ENCODE measurements at places on chromosomes 3 and 15.

DNA sequence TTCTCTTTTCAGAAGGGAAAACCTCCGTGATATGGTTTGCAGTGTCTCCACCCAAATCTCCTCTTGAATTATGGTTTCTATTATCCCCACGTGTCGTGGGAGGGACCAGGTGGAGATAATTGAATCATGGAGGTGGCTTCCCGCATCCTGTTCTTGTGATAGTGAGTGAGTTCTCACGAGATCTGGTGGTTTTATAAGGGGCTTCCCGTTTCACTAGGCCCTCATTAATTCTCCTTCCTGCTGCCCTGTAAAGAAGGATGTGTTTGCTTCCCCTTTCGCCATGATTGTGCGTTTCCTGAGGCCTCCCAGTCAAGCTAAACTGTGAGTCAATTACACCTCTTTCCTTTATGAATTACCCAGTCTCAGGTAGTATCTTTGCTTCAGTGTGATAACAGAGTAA, 692.7 kb upstream of the GRM7 start:
- no peak for DNase-seq

DNA sequence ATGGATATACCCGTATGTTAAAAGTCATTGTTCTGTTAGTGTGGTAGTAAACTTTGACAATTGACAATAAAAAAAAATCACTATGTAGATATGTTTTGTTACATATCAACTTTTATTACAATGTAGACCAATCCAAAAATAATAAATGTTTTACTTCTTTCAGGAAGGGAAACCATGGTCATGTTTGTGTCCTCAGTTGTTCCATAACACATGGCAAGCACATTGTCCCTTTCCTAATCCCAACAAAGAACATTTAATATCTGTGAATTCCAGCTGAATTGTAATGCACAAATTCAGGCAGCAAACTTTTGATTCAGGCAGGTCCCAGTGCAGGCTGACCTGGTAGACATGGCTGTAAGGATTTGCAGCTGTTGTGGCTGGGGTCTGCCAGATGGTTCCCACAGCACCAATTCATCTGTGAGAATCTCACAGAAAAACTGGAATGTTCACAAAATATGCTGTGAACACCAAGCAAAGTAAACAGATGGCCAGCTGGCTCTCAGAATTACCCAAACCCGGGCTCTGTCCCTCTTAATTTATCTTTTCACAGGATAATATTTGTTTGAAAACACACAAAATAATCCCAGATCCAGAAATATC, 1.9 kb upstream of the SPG21 start:
- no peak for DNase-seq

DNA sequence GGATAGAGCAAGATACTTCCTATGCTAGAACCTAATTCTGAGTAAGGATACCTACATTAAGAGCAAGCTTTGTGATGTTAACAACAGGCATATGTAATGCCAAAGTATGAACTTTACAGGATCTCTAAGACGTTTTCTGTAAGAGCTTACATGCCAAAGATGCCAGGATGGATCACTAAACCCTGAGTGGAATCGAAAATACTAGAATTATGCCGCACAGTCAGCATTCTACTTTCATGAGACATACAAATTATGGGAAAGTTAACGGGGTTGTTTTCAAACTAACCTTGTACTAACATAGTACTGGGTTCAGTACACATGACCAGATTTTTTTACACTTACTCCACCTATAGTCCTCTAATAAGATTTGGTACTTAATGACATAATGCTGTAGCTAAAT, 55.1 kb downstream of the AAGAB start:
- no peak for DNase-seq

GRCh38 chr3:59341459-59341858, 291.6 kb upstream of the CFAP20DC start:
- DNase-seq = no peak

- DNase-seq = peak; percentile 62
Observed at GRCh38 chr3:52670621-52671521, 14.8 kb downstream of the PBRM1 start.

DNA sequence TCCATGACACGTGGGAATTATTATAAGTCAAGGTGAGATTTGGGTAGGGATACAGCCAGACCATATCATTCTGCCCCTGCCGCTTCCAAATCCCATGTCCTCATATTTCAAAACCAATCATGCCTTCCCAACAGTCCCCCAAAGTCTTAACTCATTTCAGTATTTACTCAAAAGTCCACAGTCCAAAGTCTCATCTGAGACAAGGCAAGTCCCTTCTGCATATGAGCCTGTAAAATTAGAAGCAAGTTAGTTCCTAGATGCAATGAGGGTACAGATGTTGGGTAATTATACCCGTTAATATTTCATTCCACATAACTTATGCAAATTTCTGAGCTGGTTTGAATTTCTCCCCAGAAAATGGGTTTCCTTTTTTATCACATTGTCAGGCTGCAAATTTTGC, 47.7 kb downstream of the RNF111 start:
- no peak for DNase-seq

GRCh38 chr3:134346744-134347143, 27.5 kb downstream of the AMOTL2 start:
- no peak for DNase-seq

DNA sequence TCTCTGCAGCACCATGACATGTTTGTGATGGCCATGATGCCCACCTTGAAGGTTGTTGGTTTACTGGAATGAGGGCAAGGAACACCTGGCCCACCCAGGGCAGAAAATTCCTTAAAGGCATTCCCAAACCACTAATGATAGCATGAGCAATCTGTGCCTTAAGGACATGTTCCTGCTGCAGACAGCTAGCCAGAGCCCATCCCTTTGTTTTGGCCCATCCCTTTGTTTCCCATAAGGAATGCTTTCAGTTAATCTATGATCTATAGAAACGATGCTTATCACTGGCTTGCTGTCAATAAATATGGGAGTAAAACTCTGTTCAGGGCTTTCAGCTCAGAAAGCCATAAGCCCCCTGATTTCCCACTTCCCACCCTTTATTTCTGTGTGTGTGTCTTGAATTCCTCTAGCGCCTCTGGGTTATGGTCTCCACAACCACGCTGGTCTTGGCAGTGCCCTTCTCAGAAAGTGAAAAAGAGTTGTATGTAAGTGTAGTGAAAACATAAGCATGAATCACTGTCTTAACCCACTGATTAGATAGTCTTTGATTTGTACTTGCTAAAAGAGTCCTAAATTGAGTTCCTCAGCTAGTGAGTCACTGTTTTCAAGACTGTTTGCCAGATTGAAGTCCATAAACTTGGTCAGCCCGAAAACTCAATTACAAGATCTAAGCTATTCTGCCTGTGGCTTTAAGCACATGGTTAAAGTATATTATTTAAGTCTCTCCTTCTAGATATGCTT, 19.0 kb upstream of the CCR2 start:
- DNase-seq = no peak

DNA sequence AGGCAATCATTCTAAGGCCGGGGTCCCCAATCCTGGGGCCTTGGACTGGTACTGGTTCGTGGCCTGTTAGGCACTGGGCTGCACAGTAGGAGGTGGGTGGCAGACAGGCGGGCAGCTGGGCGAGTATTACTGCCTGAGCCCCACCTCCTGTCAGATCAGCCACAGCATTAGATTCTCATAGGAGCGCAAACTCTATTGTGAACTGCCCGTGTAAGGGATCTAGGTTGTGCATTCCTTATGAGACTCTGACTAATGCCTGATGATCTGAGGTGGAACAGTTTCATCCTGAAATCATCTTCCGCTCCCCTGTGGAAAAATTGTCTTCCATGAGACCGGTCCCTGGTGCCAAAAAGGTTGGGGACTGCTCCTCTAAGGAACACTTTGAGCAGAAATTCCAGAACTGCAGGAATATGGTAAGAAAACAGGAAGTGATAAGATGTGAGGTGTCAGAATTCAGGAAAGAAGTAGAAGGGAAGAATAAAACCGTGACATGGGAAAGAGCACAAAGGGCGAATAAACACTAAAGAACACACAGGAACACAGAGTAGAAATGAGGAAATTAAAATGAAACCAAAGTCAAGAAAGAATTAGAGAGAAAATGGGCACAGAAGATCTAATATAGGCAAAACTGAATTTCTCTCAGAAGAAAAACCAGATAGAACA, 57.6 kb downstream of the PDCD6IP start:
- DNase-seq = no peak

GRCh38 chr15:98063315-98063714, 102.8 kb downstream of the ARRDC4 start:
- no peak for DNase-seq

- no peak for DNase-seq
Observed at GRCh38 chr3:31288641-31289100, 244.1 kb upstream of the STT3B start.

GRCh38 chr3:121667333-121667732, 6.6 kb upstream of the HCLS1 start:
- DNase-seq = no peak

DNA sequence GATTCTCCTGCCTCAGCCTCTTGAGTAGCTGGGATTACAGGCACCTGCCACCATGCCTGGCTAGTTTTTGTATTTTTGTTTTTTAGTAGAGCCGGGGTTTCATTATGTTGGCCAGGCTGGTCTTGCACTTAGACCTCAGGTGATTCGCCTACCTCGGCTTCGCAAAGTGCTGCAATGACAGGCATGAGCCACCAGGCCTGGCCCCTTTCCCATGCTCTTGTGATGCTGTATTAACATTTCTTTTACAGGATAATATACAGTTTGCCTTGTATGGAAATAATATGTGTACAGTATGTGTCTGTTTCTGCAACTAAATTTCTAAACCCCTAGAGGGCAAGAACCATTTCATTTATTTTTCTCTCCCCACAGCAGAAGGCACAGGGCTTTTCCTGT, 37.8 kb downstream of the SCG5 start:
- DNase-seq = no peak

- DNase-seq = no peak
Observed at GRCh38 chr15:40911141-40911540, 16.9 kb downstream of the VPS18 start.

DNA sequence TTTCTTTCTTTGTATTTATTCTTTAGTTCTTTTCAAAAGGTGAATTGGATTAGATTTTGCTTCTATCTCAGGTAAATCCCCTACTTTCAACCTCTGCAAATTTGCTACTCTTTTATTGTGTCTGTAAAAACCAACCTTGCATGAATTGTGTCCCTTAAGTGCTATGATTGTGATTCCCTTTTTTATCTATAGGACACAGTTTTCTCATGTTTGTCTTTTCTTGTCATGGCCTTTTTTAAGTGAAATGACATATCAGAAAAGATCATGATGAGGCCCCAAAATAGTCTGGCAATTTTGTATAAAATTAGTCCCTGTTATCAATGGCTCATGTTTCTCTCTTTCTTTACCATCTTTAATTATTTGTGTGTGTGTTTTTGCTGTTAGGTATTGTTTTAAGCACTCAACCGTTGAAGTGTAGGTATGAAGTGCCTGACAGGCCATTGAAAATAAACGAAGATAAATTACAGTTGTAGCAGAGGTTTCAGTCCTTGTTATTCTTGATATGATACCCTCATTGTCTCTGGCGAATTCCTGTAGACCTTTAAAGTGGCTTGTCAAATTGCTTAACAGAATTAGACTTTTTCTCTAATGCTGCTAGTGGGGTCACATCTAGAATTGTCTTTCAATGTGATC, 184.3 kb downstream of the UBE2E2 start:
- no peak for DNase-seq

DNA sequence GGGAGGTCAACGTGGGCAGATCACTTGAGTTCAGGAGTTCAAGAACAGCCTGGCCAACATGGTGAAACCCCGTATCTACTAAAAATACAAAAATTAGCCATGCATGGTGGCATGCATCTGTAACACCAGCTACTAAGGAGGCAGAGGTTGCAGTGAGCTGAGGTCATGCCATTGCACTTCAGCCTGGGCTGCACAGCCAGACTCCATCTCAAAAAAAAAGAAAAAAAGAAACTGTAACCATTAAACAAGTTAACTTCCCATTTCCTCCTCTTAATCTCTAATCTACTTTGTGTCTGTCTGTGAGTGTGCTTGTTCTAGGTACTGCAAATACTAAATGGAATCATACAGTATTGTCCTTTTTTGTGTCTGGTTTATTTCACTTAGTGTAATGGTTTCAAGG, 2.7 kb downstream of the RBM6 start:
- DNase-seq = peak; percentile 46

DNA sequence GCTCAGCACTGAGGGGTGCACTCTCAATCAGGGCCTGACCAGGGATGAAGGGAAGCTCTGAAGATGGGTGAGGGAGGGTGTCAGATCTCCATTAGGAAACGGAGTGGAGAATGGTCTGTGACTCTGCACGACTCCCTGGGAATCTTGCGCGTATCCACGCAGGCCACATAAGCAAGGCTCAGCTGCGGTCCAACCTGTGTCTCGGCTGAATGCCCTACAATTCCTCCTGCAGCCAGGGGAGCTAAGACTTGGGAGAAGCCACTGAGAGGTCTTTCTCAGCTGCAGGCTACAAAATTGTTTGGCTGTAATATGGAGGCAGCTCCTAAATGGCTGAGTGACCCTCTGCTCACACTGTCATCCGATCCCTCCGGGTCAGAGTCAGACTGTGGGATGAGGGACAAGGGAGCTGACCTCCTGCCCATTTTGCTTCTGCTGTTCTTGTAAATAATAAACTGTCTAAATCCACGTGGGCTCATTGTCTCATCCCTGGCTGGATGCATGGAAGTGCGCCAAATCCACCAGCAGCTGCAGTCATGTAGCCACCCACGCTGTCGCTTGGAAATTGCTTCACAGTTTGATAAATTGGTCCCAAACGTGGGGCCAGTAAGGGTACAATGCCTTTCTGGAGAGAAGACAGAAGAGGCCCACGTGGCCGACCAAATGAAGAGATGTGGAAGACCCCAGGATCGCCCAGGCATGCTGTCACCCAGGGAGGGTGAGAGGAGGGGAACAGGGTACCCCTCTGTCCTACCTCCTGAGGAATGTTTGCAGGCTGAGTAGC, 30.5 kb downstream of the ALS2CL start:
- no peak for DNase-seq

DNA sequence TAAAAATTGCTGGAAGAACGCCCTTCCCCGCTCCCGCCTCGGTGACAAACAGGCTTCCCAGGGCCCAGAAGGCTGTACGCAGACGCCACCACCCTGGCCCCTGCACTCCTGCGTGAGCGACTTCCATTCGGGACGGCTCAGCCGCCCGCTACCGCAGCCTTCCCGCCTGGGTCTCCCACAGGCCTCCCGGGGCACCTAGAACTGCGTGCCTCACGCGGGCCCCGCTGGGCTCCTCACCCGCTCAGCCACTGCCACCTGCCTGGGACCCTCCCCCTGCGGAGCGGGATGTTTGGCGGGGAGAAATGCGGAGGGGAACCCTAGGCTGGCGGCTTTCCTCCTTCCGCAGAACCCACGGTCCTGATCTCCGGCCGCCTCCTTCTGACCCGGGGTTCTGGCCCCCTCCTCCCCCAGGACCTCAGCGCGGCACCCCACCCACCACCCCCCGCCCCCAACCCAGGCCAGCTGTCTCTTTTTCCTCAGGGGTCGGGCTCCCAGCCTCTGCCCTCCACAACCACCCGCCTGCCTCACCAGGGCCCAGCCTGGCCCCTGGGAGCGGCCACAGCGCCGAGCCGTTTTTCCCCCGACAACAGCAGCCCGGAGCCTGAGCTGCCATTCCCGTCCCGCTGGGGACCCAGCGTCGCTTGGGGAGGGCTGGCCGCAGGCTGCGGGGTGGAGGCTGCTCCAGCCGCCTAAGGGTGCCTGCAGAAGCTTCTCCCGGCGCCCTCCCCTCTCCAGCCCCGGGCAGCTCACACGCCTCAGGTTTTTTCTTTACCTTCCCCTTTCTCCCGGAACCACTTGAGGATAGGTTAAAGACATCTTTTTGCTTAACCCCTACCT, 27.6 kb upstream of the RAB7A start:
- no peak for DNase-seq

- DNase-seq = no peak
Observed at GRCh38 chr15:86773736-86774135, 694.1 kb downstream of the AGBL1 start.

Measured in GM06990 (cell line).